CD4-positive, alpha-beta T cell (primary cell): ENCODE measurements at places on chromosomes 2 and 18. TPM values are rescaled to one million over a fixed set of nuclear protein-coding genes. Genes with fewer than 3 reads are reported as not detected.

DNA sequence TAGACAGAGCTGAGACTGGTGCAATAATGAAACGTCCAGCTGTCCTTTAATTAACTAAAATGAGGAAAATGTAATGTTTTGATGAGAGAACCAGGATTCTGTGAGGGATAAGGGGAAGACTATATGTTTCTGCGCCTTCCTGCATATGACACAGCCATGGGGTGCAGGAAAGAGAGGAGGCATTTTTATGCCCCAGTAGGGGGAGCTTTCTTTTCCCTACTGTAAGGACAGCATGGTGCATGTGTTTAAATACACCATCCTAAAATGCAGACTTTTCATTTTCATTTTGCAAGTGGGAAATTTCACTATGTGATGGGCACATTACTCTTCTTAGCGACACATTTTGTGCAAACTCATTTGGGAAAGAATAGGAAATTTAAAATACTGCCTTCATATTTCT, 446.1 kb downstream of the ARHGAP15 start:
- H3K27me3 ChIP-seq, result no peaks in the 10 kb centered on the region
- H3K27ac ChIP-seq, result no peak overlapping the region
- H3K36me3 ChIP-seq, result peaks cover 17% of the 10 kb centered on the region
- DNase-seq, result no peak
- H3K4me3 ChIP-seq, result no peak overlapping the region

DNA sequence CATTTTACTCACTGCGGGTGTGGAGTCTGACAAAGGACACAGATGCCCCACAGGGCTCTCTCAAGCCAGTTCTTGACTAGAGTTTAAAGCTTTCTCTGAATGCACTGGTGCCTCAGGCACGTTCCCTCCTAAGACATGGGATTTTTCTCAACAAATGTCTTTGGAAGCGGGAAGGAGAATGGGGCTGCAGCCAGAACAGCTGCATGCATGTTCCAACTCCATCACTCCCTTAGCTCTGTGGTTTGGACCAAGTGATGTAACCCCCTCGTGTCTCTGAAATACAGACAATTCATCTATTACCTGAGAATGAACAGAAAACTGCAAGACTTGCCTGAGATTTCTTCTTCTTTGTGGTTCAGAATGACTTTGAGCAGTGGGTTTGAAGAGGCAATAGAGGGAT, 141.7 kb upstream of the SERPINE2 start:
- no peaks in the 10 kb centered on the region for H3K27me3 ChIP-seq
- no peak for DNase-seq
- no peaks in the 10 kb centered on the region for H3K36me3 ChIP-seq
- H3K27ac ChIP-seq, result no peak overlapping the region
- H3K4me1 ChIP-seq, result no peaks in the 10 kb centered on the region

DNA sequence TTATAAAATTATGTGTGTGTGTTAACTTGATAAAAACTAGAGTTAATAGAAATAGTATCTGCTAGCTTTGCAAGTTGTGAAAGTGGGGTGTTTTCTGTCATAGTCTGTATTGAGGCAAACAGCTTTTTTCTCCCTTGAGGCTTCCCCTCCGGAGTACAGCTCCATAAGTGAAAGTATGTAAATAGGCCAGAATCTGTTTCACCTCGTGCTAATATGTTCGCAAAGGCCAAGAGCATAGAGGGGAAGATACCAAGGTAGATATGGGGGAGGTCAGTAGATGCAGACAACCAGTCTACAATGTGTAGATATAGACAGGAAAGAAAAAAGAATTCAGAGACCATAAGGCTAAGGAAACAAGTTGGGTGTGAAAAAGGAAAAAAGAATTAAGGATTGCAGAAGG, 72.9 kb downstream of the PTRHD1 start:
- H3K27ac ChIP-seq, result no peak overlapping the region
- H3K4me1 ChIP-seq, result no peaks in the 10 kb centered on the region
- peaks cover 10% of the 10 kb centered on the region for H3K36me3 ChIP-seq
- no peak overlapping the region for H3K4me3 ChIP-seq
- H3K27me3 ChIP-seq, result no peaks in the 10 kb centered on the region

GRCh38 chr18:23204589-23205235, 69.4 kb downstream of the CABLES1 start:
- H3K4me3 ChIP-seq, result no peak overlapping the region
- no peak for DNase-seq
- H3K27me3 ChIP-seq, result no peaks in the 10 kb centered on the region
- H3K27ac ChIP-seq, result no peak overlapping the region
- peaks cover 5% of the 10 kb centered on the region for H3K4me1 ChIP-seq

Gene OR6B2
- total RNA-seq, result not detected

DNA sequence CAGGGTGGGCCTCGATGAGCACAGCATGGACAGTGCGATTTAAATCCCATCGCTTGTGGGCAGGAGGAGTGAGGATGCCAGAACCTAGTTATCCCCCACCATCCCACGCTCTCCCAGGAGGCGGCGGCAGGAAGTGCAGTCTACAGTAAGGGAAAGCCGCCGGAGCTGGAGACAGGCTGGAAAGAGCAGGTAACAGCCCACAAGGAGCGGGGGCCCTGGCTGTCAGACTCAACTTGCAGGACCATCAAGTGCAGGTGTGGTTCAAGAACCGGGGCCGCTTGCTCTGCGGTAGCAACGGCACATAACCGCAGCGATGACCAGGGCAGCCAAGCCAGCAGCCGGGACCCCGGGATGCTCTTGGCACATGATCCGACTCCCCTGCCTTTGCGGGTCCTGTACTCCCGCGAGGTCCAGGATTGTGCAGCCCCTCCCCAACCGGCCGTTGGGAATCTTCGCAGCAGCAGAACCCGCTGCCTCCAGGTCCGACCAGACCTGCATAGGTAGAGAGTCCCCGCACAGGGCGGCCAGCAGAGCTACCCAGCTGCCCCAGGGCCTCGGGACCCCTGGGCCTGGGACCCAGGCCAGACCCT, 82.1 kb downstream of the BIN1 start:
- DNase-seq, result no peak
- H3K36me3 ChIP-seq, result no peaks in the 10 kb centered on the region
- H3K4me1 ChIP-seq, result peaks cover 17% of the 10 kb centered on the region
- H3K4me3 ChIP-seq, result peak overlapping the region; percentile 61
- no peak overlapping the region for H3K27ac ChIP-seq
- no peaks in the 10 kb centered on the region for H3K27me3 ChIP-seq

GRCh38 chr2:69694894-69695849, 46.8 kb upstream of the ANXA4 start:
- H3K27ac ChIP-seq, result no peak overlapping the region
- H3K4me1 ChIP-seq, result peaks cover 86% of the 10 kb centered on the region
- no peaks in the 10 kb centered on the region for H3K27me3 ChIP-seq
- DNase-seq, result no peak
- H3K36me3 ChIP-seq, result no peaks in the 10 kb centered on the region

Gene VWA3B
- not detected for total RNA-seq

DNA sequence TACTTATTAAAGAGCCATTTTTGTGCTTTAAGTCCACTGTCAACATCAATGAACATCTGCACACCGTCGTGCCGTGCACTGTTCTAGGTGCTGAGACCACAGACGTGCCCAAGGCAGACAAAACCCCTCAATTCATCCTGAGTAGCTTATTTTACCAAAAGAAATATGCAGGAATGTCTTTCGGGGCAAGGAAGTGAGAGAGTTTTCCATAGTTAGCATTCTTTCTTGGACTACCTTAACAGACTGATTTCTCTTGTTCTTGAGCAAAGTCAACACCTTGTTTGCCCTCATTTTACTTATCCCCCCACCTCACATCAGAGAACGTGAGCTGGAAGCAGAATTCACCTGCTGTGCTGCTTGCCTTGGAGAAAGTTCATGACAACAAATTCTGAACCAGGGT, 69.3 kb downstream of the GATA6 start:
- no peak overlapping the region for H3K27ac ChIP-seq
- H3K36me3 ChIP-seq, result no peaks in the 10 kb centered on the region
- H3K4me1 ChIP-seq, result no peaks in the 10 kb centered on the region

- no peak for DNase-seq
- H3K27me3 ChIP-seq, result no peaks in the 10 kb centered on the region
- H3K27ac ChIP-seq, result no peak overlapping the region
- H3K36me3 ChIP-seq, result no peaks in the 10 kb centered on the region
These were observed 119.1 kb upstream of the TRIB2 start for GRCh38 chr2:12597610-12598009.

Gene TNFAIP6
- not detected for total RNA-seq

Gene FBXO11
- total RNA-seq, result 121 TPM

GRCh38 chr18:29780816-29781215, 1261.7 kb downstream of the DSC3 start:
- no peak overlapping the region for H3K27ac ChIP-seq
- no peaks in the 10 kb centered on the region for H3K36me3 ChIP-seq
- no peak for DNase-seq
- H3K4me3 ChIP-seq, result no peak overlapping the region

DNA sequence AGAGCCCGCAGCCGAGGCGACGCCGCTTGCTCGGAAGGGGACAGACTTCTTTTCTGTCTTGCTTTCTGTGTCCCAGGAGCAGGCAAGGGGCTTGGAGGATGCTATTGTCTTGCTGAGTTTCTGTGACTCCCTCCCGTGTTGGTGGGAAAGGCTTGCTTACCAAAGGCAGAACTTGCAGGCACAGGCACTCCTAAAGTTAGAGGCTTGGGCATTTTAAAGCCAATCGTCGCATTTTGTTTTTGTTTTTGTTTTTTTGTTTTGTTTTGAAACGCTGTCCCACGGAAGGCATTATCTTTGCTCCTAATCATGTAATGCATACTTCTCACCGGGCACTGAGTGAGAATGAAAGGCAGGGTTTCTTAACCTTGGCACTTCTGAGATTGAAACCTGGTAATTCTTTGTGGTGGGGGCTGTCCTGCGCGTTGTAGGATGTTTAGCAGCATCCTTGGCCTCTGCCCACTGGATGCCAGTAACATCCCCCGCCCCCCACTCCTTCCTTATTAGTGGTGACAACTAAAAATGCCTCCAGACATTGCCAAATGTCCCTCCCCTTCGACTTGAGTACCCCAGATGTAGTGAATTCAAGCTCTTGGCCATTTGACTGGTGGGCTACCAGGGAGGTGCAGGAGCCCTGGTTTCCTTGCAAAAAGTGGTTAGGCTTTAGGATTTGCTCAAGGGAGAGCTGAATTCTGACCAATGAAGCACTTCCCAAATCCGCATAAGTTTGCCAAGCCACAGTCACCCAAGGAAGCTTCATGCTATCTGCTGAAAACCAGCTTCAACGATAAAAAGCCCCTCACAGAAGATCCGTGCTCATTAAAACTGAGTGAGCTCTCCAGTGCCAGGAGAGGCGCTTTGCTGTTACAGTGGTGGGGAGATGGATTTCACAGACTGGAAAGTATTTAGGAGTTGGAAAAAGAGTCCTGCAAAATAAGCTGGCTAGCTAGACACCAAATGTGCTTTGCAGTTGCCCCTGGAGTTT, 1.2 kb downstream of the ANTXR1 start:
- H3K36me3 ChIP-seq, result no peaks in the 10 kb centered on the region
- H3K27ac ChIP-seq, result no peak overlapping the region
- no peak for DNase-seq
- peak overlapping the region; percentile 64 for H3K4me3 ChIP-seq

DNA sequence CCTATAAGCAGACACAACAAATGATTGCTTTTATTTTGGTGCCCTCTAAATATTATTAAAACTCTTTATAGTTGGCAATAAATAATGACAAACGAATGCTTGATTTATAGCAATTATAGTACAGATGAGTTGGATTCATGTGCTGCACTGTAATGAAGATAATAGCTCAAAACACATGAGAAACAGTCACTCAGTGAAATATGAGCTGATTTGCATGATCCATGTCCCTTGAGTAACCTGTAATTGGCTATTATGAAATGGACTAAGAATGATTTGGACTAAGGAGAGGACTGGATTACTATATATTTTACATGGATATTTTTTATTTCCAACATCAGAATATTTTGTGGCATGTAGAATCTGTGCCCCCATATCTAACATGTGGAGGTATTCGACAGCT, 365.6 kb upstream of the UBE2E3 start:
- no peak overlapping the region for H3K27ac ChIP-seq
- no peaks in the 10 kb centered on the region for H3K36me3 ChIP-seq
- H3K4me1 ChIP-seq, result no peaks in the 10 kb centered on the region
- H3K27me3 ChIP-seq, result no peaks in the 10 kb centered on the region
- no peak overlapping the region for H3K4me3 ChIP-seq

GRCh38 chr2:98461498-98462049, 16.9 kb downstream of the INPP4A start:
- H3K4me3 ChIP-seq, result no peak overlapping the region
- no peak for DNase-seq
- peaks cover 99% of the 10 kb centered on the region for H3K4me1 ChIP-seq
- peak overlapping the region; percentile 50 for H3K27ac ChIP-seq
- H3K36me3 ChIP-seq, result peaks cover 19% of the 10 kb centered on the region

GRCh38 chr2:45816272-45816671, 164.8 kb downstream of the PRKCE start:
- no peaks in the 10 kb centered on the region for H3K4me1 ChIP-seq
- H3K27me3 ChIP-seq, result no peaks in the 10 kb centered on the region
- DNase-seq, result no peak
- no peak overlapping the region for H3K4me3 ChIP-seq
- H3K36me3 ChIP-seq, result no peaks in the 10 kb centered on the region
